Smooth muscle cell of the brain vasculature (primary cell): ENCODE measurements at places on chromosomes 11 and 22.

DNA sequence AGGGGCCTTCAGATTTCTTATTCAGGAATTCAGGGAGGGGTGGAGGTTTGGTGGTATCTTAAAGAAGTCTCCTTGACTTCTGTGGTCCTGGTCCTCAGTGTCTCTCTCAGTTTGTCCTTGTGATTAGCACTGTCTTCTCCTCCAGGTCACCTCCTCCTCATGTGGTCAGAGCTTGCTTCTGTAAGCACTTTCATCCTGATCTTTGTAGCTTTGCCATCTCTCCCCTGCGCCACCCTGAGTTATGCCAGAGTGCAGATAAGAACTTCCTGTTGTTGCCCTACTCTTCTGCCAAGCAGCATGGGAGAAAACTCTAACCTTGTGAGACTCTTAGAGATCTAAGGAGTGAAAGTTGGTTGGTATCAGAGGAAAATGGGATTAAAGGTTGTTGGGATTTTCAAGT, 30.9 kb downstream of the MICAL2 start:
- DNase-seq: no peak

DNA sequence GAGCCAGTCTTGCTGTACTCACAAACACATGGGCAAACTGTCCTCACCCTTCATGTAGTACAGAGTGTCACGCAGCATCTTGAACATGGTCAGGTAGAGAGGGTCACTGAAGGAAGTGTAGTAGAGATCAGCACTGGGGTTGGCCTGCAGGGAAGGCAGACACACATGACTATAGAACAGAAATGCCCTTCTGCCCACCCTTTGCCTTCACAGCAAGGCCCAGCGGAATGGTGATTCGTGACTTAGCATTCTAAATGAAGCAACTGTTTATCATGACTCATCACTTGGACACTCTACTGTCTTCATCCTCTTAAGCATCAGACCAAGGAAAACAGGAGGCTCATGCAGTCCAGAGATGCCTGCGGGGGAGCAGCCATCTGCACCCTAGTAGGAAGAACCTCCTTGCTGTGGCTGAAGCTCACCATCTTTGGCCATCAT, 33.4 kb downstream of the SERPIND1 start:
- DNase-seq: peak; percentile 54

DNA sequence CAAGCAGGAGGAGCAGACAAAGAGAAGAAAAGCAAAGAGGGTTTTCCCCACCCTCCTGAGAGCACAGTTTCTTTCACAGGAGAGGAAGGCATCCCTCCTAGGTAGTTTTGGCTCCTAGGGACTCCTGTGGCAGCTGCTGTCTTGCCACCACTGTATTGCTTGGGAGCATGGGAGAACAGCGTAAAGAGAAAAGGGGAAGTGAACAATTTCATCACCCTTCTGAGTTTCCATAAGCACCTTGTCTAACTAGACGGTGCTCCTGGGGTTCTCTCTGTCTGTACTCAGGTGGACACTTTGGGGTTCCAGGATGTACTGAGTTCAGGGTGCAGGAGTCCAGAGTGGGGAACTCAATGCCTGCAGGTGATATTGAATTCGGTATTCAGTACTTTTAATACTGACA, 1430.5 kb downstream of the TBC1D22A start:
- no peak for DNase-seq

GRCh38 chr11:14974515-14975251, 2.5 kb upstream of the CALCA start:
- DNase-seq: peak; percentile 13
